ENCODE measurements at places on chromosomes 3 and 15. TPM values are rescaled to one million over a fixed set of nuclear protein-coding genes. Genes with fewer than 3 reads are reported as not detected.

DNA sequence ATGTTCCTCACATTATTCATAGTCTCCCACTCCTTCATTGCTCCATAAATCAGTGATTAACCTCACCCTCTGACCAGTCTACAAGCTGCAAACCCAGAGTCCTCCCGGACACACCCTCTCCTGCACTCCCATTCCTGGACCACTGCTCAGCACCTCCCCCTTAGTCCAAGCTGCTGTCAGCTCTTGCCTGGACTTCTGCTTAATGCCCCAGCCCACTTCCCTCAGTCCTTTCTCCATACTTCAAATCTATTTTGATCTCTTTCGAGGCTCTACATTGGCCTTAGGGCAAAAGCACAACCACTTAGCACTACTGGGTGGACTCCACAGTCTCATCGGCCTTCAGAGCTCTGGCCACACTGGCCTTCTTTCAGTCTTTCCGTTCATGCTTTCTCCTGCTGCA is 79.4 kb upstream of the FAM98B start:
- DNase-seq = no peak

DNA sequence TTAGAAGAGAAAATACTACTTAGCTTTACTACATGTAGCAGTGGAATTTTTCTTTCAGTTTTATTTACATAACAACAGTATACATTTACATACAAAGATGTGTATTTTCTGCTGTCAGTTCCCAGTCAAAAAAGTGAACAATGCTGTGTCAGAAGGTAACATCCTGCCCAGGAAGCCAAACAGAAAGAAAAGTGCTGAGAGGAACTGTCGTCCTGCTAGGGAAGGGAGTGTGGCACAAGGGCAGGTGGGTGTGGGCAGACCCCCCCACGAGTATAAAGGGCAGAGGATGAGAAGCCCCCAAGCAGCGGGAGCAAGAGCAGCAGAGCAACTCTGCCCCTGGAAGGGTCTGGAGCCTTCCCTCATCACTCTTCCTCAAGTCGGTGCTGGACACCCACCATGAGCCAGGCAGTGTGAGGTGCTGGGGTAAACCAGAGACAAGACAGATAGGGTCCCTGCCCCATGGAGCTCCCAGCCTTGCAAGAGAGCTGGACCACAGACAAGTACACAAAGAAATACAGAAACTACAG is 39.7 kb downstream of the TBC1D2B start:
- peak; percentile 39 for DNase-seq

- no peak for DNase-seq
These were observed 240.4 kb upstream of the TBL1XR1 start for GRCh38 chr3:177437513-177438337.

- DNase-seq = no peak
These were observed 43.0 kb upstream of the GLCE start for GRCh38 chr15:69117431-69117871.

- no peak for DNase-seq
These were observed 1.5 kb downstream of the CTDSPL start for GRCh38 chr3:37862903-37863815.

- DNase-seq = no peak
These were observed 159.5 kb downstream of the CLSTN2 start for GRCh38 chr3:140094487-140094886.

GRCh38 chr15:75508840-75509532 is 57.5 kb upstream of the SIN3A start:
- DNase-seq = no peak

DNA sequence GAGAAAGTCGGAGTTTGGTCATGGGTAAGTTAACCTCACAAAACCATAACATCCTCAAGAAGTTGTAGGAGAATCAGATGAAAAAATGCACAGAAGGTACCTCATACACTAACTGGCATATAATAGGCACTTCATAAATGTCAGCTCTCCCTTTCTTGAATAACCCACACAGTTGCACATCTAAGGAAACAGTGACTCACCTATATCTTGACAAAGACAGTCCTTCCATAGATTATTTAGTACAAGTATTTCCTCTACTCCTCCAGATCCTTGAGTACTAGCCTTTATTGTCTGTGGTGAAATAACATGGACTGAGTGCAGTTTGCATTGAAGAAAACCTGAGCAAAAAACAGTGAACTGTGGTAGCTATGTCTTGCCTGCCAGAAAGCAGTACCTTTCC is 46.6 kb downstream of the MAGI1 start:
- no peak for DNase-seq

GRCh38 chr3:67521053-67521646 is 133.3 kb downstream of the SUCLG2 start:
- DNase-seq = no peak

- DNase-seq = no peak
These were observed 76.1 kb downstream of the TOP2B start for GRCh38 chr3:25588441-25589103.

- no peak for DNase-seq
These were observed 150.5 kb downstream of the RSRC1 start for GRCh38 chr3:158260392-158260791.

DNA sequence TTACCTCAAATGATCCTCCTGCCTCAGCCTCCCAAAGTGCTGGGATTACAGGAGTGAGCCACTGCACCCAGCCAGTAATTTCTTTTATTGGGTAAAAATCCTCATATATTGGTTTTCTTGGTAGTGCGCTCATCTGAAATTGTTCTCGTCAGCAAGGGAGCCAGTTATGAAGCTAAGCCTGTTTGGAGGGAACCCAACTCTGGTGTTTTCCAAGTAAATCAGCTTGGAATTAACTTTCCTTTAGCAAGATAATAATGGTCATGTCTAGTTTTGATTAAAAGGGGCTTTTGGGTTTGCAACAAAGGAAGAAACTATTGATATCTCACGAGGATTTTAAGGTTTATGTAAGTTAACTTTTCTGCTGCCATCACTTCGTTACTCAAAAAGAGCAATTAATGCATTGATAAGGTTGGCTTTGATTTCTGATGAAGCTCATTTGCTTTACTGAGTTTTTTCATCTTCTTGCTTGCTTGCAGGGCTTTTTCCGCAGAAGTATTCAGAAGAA is 72.7 kb downstream of the RARB start:
- DNase-seq = no peak

GRCh38 chr3:145906301-145906700 is 254.7 kb downstream of the PLOD2 start:
- no peak for DNase-seq

DNA sequence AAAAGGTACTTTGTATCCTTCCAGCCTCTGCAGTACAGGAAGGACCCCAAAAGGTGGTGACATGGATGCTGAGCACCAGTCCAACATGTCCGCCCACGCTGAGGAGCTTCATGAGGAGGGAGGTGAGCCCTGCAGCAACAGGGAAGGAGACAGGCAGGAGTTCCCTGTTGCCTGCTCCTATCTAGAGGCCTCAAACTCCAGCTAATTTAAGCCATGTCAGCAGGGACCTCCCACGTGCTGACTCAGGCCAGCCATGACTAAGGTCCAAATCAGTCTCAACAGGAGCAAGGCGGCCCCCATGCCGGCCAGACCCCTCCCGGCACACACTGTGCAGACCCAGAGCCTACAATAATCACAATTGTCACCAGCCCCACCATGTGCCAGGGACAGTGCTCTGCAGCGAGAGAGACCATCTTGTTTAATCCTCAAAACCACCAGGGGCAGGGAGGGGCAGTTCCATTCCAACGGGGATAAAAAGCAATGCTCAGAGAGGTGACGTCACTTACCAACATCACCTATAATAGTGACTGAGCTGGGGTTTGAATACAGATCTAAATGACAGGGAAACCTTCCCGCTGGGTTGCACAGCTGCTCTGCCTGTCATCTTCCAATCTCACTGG is 54.5 kb upstream of the GATA2 start:
- no peak for DNase-seq

GRCh38 chr3:72746430-72747411 is 101.5 kb downstream of the SHQ1 start:
- DNase-seq = no peak

DNA sequence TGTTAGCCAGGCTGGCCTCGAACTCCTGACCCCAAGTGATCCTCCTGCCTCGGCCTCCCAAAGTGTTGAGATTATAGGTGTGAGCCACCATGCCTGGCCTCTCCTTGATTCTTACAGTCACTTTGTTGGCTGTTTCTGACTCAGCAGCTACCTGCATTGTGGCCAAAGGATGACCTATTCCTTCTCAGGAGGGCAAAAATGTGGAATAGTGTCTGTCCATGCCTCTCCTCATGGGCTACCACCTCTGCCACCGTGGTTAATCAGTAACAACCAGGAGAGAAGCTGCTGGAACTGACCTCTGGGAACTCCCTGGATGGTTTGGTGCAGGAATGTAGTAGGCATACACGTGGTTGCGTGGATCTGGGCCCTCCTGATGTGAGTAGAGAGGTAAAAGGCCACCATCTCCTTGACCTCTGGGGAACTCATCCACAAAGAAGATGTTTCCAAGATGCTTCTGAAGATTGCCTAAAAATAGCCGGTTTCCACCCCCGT is 63.3 kb downstream of the FLNB start:
- DNase-seq = peak; percentile 87

DNA sequence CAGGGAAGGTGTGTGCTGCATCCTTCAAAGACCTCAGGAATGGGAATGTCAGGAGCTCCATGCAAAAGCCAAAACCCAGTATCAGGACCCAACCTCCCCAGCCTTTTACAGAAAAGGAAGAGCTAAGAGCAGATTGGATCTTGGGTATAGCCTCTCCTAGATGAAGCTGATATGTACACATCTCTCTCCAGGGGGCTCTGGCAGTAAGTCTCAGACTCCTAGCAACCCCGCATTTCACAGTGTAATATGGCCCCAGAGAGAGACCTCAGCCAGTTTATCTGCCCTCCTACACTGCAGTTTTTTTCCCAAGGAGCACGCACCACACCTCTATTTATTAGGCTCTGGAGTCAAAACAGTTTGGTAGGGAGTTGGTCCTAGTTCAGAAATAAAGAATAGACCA is 88.2 kb downstream of the RBPMS2 start:
- no peak for DNase-seq

DNA sequence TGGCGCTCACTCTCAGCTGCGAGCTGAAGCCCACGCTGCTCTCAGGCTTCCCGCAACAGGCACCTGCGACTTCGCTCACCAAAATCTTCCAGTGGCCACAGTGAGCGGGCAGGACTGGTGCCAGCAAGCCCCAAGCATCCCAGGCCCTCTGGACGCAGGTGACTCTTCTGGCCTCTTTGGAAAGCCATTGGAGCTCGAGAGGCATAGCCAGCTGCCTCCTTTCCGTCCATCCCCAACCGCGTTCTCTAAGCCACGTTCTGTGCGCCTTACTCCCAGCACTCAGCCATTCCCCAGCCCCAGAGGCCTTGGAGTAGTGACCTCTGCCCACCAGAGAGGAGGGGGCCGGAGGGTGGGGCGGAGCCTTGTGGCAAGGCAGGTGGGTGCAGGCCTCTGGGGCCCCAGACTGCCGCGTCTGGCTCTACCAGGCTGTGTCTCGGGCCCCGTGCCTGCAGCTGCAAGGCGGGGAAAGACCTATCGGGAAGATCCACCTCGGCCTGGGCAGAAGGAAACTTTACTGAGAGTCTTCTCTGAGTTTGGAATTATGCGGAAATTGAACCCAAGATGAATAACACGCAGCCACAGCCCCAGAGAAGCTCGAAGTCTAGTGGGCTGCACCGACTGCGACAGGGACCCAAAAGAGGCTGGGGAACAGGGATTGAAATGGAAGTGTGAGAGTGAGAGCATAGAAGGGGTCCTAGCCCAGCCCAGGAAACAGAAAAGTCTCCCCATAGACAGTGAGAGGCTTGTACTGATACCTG is 3.6 kb upstream of the SOX14 start:
- DNase-seq = no peak

- no peak for DNase-seq
These were observed 180.2 kb upstream of the CBLB start for GRCh38 chr3:106048946-106049481.

DNA sequence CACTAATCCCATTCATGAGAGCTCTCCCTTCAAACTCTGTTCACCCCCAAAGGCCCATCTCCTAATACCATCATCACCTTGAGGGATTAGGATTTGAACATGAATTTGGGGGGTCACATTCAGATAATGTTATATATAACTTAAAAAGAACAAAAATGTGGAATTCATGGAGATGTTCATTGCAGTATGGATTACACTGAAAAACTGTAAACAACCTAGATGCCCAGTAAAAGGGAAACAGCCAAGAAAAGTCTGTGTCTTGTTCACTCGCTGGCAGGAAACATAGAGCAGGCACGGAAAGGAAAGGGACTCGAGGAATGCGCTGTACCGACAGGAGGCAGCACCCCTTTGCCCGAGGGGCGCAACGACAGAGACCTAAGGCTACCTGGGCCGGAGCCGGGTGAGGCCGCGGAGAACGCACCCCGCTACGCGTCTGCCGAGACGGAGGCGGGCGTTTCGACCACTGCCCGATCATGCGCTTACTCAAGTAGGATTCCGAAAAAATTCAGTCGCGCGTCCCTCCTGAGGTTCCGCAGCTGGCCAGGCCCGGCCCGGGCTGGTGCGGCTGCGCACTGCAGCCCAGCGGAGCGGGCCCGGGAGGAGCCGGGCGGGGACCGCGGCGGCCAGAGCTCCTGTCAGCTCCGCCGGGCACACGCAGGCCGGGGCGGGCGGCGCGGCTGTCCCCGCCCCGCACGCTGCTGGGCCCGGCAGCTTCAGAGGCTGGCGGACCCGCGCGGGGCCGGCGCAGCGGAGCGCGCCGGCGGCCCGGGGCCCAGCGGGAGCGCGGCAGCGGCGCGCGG is 862 bp upstream of the MAN2A2 start:
- peak; percentile 84 for DNase-seq

- no peak for DNase-seq
These were observed 9.6 kb downstream of the PYDC2 start for GRCh38 chr3:191470545-191470944.

DNA sequence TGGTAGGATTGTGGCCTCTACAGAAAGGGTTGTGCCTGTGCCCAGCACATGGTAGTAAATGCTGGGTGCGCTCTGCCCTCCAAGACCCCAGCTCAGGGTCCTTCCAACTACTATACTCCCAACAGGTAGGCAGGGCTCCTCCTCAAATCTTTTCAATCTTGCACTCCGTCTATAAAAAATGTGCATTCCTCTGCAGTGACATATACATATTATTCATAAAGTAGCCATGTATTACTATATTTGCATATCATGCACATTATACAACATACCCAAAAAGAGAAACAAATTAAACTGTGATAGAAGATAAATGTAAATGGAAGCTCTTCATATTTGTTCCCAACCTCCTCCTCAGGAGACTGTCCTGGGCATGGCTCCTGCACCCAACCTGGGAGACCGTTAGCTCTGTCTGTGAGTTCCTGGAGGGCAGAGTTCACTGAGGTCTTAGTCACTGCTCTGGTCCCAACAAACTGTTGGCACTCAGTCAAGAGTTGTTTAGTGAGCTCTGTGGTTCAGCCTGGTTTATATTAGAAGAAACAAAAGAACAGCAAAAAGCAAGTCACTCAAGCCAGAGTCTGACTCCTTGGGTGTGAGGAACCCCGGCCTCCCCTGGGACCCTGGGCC is 47.7 kb upstream of the GRIP2 start:
- no peak for DNase-seq

- DNase-seq = no peak
These were observed 365.9 kb upstream of the THBS1 start for GRCh38 chr15:39215015-39215414.

Gene PLSCR4
- total RNA-seq = 27.6 TPM

Gene RAB11A
- 54.2 TPM for total RNA-seq

Gene EPHA6
- not detected for total RNA-seq

Gene MB21D2
- 0.23 TPM for total RNA-seq
